LoVo (cell line): ENCODE measurements at places on chromosomes 5 and 9.

- DNase-seq, result no peak
Measured at GRCh38 chr5:178107756-178108310, 5.5 kb upstream of the N4BP3 start.

DNA sequence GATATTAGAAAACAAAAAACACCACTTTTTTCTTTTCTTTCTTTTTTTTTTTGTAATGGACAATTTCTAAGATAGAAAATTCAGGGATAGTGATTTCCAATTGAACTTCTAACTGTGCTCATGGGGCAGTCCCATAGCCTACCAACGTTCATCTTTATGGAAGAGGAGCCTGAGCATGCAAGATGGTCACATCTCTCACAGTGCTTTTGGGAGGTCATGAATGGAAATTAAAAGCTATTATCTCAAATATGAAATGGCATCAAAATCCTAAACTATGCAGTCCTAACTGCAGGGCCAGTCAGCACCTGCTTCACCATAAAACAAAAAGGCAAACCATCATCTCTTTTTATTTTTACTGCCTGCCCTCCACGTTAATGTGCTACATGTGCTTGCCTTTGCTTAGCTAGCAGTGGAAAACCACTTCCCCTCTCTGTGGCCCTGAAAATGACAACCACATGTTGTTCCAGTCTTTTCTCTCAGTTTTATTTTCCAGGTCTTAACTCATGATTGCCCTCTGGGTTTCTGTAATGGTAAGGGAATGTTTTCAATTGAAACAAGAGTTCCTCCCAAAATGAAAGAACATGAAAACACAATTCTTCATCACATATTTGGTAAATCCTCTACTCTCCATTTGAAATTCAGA is 16.7 kb downstream of the IFNB1 start:
- no peak for DNase-seq

- no peak for DNase-seq
Measured at GRCh38 chr5:15938961-15939360, 240.6 kb downstream of the MARCHF11 start.

DNA sequence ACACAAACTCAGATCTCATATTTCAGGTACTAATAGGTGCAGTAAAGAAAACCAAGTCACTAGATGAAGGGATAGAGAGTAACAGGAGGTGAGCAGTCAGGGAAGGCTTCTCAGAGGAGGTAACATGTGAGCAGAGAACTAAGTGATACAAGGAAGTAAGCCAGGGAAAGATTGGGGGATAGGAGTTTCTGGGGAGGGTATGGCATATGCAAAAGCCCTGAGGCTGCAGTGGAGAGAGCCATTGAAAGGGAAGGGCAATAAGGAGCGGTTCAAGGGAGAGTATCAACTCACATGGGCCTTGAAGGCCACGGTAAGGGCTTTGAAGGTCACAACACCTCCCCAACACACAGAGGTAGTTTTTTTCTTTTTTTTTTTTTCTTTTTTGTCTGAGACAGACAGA is 6.9 kb downstream of the OLFML2A start:
- DNase-seq, result no peak

DNA sequence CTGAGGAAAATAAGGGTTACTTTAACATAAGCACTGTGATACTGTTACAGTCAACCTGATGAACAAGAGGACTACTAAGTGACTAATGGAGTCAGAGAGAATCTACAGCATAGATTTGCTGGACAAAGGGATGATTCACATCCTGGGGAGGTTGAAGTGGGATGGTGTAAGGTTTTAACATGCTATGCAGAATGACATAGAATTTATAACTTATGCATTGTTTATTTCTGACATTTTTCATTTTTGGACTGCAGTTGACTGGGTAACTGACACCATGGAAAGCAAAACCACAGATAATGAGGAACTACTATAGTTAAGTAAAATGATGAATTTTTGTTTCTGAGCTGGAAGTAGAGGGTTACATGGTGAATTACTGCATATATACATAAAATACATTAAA is 389.2 kb downstream of the MAT2B start:
- DNase-seq, result no peak

DNA sequence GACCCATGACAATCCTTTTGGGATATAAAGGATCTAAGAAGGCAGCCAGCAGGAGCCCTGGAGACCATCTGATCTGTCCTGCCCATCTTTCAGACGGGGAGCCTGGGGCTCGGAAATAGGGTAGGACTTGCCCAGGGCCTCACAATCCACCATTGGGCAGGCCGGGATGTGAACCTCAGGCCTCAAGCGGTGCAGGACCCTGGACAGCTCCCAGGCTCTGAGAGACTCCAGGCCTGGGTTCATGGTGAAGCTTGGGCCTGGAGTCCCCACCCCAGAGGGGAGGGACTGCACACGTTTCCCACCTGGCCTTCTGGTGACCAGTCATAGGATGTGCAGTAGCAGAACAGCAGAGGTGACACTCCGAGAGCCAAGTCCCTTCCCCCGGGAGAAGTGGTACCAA is 36.6 kb upstream of the RAPGEF1 start:
- DNase-seq, result peak; percentile 32

DNA sequence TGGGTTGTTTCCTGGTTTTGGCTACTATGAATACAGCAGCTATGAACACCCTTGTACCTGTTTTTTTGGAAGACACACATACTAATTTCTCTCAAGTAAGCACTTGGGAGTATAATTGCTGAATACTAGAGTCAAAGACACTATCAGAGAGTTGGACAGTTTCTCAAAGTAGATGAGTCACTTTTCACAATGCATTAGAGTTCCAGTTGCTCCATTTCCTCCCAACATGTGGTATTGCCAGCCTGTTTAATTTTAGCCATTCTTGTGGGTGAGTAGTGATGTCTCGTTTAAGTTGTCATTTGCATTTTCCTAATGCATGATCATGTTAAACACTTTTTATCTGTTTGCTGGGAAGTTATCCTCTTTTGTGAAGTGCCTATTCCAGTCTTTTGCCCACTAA is 81.6 kb upstream of the GDNF start:
- no peak for DNase-seq

GRCh38 chr5:113340537-113340936 is 94.3 kb downstream of the TSSK1B start:
- no peak for DNase-seq

GRCh38 chr5:58759745-58760144 is 176.9 kb downstream of the RAB3C start:
- no peak for DNase-seq

- no peak for DNase-seq
Measured at GRCh38 chr5:60230456-60230855, 336.9 kb upstream of the PDE4D start.
